ENCODE measurements at places on chromosomes 1 and 21.

DNA sequence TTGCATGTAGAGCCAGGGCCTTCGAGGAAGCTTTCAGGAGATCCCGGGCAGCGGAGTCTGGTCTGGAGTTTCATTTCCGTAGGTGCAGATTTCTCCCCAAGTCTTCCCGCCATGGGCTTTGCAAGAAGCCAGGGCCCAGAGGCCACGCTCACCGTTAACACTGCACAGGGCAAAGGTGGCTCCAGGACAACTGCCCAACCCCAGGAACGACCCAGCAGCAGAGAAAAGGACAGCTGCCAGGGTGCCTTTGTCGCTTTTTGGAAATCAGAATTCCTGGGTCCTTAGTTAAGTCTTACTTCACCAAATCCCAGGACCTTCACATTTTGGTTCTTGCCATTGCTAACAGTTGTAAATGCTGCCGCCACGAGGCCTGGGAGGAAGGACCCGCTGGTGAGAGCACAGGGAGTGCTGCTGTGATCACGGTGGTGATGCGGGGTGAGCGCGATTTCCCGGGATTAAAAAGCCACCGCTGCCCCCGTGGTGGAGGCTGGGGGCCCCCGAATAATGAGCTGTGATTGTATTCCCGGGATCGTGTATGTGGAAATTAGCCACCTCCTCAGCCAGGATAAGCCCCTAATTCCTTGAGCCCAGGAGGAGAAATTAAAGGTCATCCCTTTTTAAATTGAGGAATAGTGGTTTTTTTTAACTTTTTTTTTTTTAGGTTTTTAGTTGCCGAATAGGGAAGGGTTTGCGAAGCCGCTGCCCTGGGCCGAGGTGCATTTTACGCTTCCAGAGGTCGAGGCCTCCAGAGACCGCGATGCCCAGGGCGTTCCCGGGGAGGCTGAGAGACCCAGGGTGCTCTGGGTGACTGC is 8.2 kb downstream of the SIM2 start:
- no peak for DNase-seq

- no peak for DNase-seq
These were observed 87.8 kb downstream of the GLUL start for GRCh38 chr1:182303778-182304177.

- no peak for DNase-seq
These were observed 101.5 kb upstream of the TNR start for GRCh38 chr1:175844877-175845276.

- DNase-seq = no peak
These were observed 22.8 kb upstream of the SLC45A3 start for GRCh38 chr1:205703072-205703471.

DNA sequence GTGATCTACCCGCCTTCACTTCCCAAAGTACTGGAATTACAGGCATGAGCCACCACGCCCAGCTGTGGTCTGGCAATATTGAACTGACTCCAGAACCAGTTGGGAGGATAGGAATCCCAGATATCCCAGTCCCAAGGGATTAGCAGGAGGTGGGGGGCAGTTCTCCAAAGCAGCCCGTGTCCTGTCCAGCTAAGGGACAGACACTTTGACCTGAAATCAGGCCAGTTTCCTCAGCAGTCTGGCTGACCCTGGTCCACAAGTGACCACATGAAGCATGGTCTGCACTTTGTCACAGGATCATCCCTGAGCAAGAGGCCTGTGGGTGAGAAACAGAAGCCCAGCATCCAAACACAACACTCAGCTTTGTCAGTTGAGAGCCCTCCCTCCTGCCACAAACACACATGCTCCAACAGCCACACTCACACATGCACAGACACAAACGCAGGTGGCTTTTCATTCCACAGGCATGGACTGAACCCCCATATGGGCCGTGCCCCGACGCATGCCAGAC is 2.7 kb upstream of the FDPS start:
- DNase-seq = no peak

GRCh38 chr1:52294580-52294979 is 71.4 kb downstream of the CC2D1B start:
- DNase-seq = no peak

DNA sequence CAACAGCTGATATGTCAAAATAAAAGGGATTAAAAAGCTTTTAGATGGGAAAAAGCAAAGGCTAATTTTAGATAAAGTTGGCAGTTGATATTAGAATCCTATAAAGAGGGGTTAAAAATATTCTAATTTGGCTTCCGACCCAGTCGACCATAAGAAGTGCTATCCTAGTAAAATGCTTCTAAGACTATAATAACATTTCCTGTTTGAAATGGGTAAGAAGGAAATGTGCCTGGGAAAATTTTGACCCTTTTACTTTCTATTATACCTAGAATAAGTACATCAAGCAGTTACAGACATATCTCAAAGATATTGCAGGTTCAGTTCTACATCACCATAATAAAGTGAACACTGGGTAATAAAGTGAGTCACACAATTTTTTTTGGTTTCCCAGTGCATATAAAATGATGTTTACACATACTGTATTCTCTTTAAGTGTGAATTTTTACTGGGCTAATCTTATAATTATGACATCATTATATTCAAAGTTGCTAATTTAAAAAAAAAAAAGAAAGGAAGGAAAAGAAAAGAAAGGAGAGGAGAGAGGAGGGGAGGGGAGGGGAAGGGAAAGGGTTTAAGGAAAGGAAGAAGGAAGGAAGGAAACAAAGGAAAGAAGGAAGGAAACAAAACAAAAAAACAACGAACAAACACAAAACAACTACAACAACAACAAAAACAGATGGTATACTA is 308.2 kb upstream of the NR5A2 start:
- DNase-seq = no peak

- DNase-seq = no peak
These were observed 16.8 kb downstream of the SLC19A2 start for GRCh38 chr1:169468982-169469381.
